Epithelial cell of esophagus (primary cell): ENCODE measurements at places on chromosomes 13 and 19.
A peak's percentile ranks its signal among the peaks of the same experiment; 100 is the strongest.

DNA sequence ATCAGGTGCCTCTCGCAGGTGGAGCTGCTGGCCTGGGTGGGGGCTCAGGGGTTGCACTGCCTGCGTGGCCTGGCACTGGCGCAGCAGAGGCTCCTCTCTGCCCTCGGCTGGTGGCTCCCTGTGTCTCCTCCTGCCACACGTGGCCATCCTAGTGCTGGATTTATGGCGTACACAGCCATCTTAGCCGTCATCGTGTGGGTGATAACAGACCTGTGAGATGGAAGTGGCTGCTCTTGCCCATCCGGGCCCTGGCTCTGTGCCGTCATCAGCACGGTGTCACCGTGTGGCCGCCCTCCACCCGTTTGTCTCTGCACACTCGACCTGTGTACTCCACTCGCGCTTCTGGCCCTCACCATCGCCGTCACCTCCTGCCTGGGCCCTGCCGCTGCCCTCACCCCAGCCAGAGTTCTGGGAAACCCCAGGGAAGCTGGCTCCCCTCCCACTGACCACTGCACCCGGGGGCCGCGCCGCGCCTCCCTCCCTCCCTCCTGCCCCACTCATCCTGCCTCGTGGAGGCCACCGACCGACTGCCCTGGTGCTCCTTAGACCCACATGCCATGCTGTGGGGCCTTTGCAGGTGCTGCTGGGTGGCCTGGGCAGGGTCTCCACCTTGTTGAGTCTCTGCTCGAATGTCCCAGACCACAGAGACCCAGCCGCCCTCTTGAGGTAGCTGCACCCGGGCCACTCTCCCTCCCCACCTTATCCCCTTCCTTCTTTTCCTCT is 29.5 kb downstream of the TMEM255B start:
- DNase-seq = no peak

- DNase-seq = peak; percentile 73
These were observed 18.0 kb upstream of the PNMA8B start for GRCh38 chr19:46513461-46514236.

DNA sequence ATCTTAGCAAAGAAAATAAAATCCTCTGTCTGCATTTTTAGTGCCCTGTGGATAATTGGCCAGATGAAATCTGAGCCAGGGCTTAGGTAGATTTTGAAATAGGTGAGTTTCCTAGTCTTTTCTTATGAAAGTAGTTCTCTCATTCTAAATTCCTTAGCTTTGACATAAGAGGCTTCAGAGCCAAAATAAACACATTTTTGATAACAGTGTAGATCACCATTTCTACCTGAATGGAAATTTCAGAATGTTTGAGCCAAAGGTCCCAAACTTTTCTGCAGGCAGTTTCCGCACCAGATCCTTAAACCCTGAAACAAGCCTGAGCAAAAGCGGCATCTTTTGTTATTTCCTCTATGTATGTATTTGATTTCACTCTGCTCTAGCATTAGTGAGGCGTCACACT is 551.2 kb downstream of the EFNB2 start:
- DNase-seq = peak; percentile 81

- DNase-seq = peak; percentile 34
These were observed 9.1 kb upstream of the POP4 start for GRCh38 chr19:29596885-29597525.

DNA sequence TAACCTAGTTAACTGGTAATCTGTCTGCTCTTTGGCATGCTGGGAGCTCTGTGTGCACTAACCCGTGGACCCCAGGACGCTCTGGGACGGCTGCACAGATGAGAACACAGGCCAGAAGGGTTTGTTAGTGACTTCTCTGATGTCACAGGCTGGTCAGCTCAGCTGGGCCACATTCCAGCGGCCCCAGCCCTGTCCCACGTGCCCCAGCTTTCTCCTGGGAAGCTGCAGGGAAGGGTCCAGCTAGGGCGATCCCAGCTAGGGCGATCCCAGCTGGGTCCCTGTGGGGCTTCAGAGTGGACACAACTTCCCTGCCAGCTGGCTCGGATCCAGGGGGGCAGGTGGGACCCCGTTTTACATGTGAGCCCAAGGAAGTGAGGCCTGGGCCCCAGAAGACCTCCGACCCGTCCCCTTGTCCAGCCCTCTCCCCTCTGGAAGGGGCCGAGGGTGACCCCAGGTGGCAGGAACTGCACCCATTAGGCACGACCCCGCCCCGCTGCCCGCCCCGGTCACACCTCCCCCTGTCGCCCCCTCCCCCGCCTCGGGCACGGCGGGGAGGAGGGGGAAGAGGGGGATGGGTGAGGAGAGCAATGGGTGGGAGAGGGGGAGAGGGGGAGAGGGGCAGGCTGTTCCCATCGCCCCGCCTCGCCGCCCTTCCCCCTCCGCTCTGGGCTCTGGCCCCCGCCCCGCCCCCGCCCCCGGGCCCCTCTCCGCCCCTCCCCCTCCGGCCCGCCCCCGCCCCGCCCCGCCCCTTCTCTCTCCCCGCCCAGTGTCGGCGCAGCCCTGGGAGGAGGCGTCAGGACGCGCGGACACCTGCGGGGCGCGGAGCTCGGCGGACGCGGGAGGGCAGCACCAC is 75.2 kb upstream of the MCF2L start:
- DNase-seq = peak; percentile 23

GRCh38 chr19:45251452-45252354 is 632 bp downstream of the MARK4 start:
- peak; percentile 7 for DNase-seq

- DNase-seq = no peak
These were observed 24.3 kb downstream of the PEPD start for GRCh38 chr19:33497131-33497777.

DNA sequence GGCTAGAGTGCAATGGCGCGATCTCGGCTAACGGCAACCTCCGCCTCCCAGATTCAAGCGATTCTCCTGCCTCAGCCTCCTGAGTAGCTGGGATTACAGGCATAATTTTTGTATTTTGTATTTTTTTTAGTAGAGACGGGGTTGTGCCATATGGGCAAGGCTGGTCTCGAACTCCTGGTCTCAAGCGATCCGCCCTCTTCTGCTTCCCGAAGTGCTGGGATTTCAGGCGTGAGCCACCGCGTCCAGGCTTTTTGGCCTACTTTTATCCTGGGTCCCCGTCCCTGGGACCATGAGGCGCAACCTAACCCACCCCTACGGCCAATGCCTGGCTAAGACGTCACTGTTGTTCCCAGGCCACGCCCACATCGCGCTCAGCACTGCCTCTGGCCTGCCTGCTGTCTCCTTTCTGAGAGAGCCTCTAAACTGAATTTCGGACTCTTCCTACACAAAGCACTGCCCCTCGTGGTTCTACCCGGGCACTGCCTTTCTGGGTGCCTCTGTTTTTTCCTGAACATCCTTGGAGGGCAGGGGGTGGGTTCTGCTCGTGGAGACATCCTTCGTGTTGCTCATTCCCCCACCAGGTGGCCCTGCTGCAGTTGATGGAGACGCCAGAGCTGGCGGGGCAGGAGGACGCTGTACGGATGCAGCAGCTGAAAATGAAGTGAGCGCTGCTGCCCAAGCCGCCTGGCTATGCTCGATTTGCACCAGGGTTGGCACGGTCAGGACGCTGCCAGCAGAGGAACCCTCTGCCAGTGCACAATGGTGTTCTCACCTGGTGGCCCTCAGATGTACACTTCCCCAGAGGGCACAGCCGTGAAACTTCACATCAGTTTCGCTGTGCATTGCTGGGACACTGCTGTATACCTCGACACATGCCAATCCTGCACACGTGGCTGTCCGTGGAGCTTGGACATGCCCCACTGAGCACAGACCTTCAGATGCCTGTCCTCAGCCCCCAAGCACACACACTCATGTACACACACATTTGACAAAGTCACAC is 2.0 kb downstream of the REX1BD start:
- peak; percentile 90 for DNase-seq

DNA sequence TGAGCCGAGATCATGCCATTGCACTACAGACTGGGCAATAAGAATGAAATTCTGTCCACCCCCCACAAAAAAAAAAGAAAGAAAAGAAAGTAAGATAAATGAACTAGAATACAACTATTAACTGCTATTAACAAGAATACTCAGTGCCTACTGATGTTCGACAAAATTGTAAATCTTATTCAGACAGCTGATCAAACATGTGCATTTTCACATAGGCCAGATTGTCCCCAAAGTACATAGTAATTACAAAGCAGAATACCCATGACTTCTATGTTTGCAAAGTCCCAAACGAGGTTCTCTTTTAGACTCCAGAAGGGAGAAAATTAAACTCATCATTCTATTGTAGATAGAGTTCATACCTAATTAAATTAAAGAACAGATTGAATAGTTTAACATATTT is 113.4 kb downstream of the UFM1 start:
- no peak for DNase-seq

DNA sequence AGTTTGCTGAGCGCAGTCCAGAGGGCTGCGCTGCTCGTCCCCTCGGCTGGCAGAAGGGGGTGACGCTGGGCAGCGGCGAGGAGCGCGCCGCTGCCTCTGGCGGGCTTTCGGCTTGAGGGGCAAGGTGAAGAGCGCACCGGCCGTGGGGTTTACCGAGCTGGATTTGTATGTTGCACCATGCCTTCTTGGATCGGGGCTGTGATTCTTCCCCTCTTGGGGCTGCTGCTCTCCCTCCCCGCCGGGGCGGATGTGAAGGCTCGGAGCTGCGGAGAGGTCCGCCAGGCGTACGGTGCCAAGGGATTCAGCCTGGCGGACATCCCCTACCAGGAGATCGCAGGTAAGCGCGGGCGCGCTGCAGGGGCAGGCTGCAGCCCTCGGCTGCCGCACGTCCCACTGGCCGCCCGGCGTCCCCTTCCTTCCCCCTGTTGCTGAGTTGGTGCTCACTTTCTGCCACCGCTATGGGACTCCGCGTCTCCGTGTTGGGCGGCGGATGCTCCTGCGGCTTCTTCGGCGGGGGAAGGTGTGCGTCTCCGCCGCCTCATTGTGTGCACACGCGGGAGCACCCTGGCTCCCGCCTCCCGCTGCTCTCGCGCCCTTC is 772 bp downstream of the GPC6 start:
- DNase-seq = peak; percentile 74

DNA sequence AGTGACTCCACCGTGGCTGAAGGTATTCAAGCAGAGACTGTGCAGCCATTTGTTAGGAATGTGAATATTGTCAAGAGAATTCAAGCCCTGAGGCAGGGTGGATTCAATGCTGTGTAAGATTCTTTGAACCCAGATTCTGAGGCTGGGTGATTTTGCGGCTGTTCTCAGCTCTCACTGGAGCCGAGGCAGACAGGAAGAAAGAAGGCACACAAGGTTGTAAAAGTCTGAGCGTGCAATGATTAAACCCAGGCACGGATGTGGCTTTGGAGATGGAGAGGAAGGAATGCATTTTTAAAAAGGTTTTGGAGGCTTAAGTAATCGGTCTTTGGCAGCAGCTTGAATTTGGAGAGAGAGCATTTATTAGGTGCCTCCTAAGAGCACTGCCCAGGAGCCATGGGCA is 187.9 kb downstream of the KATNAL1 start:
- DNase-seq = peak; percentile 72

DNA sequence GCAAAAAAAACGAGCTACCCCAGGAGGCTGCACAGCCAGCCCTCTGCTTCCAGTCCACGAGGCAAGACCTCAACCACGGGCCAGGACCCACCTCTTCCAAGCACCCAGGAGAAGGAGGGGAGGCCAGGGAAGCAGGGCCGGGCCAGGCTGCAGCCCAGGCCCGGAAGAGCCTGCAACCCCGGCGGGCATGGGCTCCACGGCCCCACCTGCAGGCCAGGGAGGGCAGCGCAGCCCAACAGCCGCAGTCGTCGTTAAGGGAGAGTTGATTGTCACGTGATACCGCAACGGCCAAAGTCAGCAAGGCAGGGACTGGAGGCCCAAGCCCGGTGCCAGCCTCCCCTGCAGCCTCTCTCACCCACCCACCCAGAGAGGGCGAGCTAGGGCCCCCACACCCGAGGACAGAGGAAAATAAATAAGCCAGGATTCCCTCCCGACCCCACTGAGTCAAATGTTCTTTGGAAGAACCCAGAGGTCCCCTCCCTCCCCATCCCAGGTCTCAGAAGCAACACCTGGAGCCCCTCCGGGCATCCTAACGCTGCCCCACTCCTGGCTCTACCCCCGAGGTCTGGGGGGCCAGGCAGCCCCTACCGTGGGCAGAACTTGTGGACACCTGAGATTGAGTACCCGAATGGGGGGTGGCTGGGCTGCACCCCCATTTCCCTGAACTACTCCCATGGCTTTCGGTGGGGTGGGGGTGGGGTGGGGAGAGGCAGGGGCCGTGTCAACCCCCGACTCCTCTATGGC is 5.2 kb upstream of the REXO1 start:
- peak; percentile 85 for DNase-seq

DNA sequence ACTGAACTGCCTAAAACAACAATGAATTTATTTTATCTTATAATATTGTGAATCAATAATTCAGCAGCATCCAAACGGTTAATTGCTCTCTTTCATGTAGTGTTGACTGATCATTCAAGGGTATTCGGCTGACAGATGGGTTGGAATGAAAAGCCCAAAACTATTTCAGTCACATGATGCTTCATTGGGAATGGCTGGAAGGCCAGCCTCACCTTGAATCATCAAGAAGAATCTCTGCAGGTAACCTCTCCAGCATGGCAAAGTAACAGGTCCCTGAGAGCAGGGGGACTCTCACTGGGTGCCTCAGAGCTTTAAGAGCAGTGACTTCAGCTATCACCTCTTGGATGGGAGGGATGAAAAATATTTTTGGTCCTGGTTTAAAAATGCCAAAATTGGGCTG is 1395.7 kb downstream of the OLFM4 start:
- no peak for DNase-seq

DNA sequence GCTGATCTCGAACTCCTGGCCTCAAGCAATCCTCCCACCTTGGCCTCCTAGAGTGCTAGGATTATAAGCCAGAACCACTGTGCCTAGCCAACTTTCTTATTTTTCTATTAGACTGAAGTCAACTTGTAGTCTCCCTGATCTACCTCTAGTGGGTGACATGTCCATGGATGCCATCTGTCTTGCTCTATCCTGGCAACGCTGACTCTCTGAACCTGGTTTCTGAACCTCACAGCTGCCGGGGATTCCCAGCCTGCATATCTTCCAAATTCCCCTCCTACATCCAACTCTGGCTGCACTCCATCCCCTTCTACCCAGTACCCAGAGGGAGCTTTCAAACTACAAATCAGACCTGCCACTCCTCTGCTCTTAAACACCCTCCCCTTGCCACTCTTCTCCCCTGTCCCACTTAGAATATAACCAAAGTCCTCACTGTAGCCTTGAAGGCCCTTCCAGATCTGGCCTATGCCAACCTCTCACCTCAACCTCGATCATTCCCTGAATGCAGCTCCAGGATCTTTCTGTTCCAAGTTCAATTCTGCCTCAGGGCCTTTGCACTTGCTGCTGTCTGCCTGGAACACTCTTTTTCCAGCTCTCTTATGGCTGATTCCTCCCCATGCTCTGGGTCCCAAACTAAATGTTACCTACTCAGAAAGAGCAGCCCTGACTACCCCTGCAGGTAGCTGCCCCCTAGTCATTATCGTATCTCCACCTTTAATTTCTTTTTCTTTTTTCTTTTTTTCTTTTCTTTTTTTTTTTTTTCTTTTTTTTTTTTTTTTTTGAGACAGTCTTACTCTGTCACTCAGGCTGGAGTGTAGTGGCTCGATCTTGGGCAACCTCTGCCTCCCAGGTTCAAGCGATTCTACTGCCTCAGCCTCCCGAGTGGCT is 2.2 kb downstream of the CLIP3 start:
- DNase-seq = peak; percentile 41
